ENCODE measurements at places on chromosomes 12 and 14.

DNA sequence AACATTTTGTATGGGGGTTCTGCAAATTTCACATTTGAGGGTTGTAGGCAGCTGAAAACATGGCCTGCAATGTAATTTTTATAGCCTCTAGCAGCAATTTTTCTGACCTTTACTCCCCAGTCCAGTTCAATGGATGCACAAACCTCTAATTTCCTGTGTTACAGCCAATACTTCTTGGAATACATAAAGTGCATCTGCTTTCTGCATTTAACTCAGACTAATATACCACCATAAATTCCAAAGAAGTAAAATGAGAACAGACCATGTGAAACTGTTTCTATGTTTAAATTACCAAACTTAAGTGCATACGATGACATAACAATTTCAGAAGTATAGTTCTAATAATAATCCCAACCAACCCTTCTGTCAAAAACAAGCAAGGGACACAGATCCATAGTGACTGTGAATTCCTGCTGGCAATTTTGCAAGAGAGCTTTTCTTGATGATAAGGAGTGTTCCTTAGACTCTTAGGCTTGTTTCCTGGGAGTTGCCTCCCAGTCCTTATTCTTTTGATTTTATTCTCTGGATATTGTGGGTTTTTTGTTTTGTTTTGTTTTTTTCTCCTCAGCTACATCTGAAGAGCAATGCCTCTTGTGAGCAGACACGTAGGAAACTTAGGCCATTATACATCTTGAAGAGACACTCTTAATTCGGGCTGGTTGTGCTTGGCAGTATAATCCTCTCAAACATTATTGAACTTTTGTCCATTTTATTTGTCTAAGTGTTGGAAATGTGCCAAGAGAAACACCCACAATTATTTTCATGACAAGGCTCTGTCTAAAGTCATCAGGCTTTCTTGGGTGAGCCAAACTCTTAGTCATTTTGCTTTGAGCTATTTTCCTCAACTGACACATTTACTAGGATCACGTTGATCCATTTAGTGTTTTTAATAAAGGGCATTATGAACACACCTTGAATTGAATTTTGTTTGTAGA lies 51.3 kb upstream of the RERGL start:
- peak; percentile 35 for DNase-seq

DNA sequence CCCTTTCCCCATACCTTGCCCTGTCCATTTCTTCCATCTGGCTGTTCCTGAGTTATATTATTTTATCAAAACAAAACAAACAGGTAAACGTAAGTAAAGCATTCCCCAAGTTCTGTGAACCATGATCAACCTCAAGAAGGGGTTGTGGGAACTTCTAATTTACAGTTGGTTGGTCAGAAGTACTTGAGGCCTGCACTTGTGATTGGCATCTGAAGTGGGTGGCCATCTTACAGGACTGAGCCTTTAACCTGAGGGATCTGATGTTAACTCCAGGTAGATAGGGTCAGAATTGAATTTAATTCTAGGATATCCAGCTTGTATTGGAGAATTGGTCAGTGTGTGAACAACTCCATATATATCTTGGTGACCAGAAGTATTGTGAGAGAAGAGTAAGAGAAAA lies 77.0 kb downstream of the DIO2 start:
- DNase-seq = no peak

DNA sequence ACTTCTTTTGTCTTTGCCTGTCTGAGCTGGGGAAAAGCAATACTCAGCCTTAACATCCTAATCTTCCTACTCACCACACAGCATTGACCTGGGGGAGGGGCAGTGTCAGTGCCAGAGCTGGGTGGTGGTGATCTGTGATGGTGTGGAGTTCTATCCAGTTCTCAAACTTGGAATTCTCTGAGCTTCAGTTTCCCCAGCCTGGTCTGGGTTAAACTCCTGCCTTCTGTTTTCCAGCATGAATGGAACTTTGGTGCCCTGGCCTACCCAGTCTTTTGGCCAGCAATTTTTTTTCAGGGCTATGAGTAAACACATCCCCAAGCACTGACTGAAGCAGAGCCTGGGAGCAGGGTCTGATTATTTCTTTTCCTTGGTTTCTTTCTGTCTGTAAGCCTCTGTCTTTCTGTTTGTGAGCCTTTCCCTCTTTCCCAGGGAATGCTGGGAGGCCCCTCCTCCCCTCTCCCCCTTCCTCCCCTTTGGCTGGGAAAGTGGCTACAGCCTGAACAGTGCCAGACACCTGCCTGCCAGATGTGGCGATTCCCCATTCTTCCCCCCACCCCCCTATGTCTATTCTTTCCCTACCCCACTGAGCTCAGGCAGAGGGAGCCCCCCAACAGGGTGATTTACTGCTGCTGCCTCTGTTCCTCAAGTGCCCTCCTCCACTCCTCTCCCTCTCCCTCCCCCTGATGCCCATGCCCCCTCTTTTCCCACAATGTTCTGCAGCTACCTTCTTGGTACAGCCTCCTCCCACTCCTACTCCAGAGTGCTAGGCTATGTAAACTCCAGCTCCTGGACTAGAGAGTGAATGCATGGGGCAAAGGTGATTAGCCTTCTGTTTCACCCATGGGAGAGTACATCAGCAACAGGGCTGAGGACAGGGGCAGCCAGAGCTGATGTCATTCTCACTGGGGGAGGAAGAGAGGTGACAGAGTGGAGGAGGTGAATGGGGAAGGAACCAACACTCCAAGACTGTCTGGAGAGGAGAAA lies 11.1 kb downstream of the GPR84 start:
- DNase-seq = peak; percentile 55

GRCh38 chr12:124856132-124856841 lies 7.4 kb downstream of the SCARB1 start:
- peak; percentile 24 for DNase-seq

DNA sequence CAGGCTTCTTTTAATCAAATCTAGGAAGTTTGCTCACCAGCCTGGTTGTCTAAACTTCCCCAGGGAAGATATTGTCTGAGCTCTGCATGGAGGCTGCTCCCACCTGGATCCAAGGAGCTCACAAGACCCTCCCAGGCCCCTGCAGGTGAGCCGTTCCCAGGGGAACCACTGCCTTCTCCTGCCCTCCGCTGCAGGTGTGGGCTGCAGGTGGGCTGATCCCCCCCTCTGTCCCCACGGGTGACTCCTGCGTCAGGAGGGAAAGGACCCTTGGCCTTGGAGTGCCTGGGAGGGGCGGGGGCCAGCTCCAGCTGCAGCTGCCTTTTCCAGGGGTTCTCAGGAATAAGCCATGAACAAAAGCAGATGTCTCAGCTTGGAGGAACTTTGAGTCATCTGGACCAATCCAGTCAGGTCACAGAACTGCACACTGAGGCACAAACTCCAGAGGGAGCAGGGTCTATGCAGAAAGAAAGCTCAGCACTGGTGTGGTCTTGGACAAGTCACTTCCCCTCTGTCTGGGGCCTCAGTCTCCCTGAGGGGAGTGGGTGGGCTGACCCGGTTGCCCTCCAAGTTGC lies 246.6 kb upstream of the RTL1 start:
- no peak for DNase-seq

- DNase-seq = no peak
Measured at GRCh38 chr14:66244834-66245233, 241.3 kb upstream of the CCDC196 start.

- no peak for DNase-seq
Measured at GRCh38 chr12:25995906-25996305, 37.4 kb downstream of the RASSF8 start.

DNA sequence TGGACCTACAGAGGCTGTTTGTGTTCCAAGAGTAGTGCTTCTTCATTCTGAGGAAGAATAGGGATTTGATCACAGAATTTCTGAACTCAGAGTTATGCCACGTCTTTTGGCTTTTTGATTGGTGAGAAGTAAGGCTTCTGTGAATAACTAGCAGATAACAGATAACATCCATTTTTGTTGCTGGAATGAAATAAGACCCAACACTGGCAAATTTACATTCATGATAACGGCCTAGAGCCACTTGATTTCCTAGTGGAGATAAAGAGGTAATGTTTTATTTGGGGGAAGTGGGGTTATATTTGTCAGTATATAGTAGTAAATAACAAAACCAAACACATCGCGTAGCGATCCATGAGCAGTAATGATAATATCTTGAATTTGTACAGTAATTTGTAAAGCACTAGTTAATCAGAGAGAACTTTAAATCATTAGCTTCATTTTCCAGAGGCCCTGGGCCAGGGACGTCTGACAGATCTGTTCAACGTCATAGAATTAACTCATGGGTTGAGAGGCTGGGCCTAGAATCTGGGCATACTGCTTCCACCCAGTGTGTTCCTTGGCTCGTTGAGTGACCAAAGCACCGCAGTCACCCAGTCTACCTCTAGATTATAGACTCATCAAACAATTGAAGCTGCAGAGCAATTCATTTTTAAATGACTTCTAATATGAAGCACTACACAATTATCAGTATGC lies 79.6 kb downstream of the HMGA2 start:
- DNase-seq = no peak

GRCh38 chr14:92421751-92422150 lies 91.8 kb upstream of the RIN3 start:
- no peak for DNase-seq

DNA sequence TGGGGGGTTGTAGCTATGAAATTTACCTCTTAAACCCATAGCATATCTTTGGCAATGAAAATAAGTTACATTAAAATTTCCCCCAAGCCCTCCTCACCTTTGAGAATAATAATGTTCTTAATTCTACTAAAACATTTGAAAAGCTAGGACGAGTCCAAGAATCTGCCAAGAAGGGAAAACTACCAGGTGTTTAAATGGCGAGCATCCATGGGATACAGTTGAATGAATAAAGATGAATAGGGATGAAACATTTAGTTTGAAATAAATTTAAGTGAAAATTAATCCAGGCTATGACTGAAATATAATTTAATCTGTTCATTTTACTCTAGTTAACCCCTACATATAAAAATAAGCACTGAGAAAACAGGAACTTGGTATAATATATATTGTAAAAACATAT lies 536.7 kb downstream of the FLRT2 start:
- no peak for DNase-seq

DNA sequence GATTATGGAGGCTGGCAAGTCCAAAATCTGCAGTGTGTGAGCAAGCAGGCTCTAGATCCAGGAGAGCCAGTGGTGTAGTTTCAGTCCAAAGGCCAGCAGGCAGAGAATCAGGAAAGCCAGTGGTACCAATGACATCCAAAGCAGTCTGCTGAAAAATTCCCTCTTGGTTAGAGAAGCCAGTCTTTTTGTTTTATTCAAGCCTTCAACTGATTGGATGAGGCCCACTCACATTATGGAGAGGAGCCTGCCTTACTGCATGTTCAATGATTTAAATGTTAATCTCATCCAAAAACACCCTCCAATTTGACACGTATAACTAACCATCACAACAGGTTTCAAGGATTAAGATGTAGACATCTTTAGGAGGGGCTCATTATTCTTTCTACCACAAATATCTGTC lies 49.5 kb upstream of the ZDHHC17 start:
- DNase-seq = no peak

DNA sequence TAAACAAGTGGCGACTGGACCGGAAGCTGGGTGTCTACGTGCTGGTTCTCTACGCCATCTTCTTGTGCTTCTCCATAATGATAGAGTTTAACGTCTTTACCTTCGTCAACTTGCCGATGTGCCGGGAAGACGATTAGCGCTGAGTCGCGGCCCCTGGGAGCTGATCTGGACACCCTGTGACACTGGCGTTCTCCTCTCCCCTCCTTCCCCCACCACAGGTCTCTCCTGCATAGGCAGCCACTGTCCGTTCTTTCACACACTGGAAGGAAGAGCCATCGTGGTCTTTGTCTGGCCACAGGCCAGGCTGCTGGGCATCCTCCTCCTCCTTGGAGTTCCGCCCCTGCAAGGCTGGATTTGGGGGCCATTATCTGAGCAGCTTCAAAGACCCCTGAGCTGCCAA lies 20.1 kb upstream of the RIN3 start:
- DNase-seq = no peak

- no peak for DNase-seq
Measured at GRCh38 chr12:18045446-18045992, 44.5 kb downstream of the RERGL start.

- no peak for DNase-seq
Measured at GRCh38 chr12:116943419-116944372, 32.9 kb downstream of the FBXW8 start.

DNA sequence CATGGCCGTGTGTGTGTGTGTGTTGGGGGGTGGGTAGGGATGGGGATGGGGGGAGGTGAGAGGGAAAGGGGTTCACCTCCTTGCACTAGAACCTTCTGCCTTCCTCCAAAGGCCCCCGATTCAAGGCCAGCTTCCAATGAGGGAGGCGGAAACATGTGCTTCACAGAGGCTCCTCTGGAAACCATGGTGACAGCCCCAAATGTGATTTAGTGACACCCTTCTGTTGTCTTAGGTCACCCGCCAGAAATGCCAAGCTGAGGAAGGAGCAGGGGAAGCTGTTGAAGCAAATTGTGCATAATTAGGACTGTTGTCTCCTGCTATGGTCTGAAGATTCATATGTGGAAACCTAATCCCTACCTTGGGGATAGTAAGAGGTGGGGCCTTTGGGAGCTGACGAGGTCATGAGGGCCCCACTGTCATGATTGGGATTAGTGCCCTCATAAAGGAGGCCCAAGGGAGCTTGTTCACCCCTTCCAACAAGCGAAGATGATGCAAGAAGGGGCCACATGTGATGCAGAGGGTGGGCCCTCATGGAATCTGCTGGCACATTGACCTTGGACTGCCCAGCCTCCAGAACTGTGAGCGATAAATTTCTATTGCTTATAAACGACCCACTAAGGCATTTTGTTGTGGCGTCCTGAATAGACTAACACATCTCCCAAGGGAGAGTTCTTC lies 95.2 kb downstream of the AACS start:
- DNase-seq = no peak

- peak; percentile 58 for DNase-seq
Measured at GRCh38 chr14:51369814-51370213, 129.8 kb downstream of the TMX1 start.

DNA sequence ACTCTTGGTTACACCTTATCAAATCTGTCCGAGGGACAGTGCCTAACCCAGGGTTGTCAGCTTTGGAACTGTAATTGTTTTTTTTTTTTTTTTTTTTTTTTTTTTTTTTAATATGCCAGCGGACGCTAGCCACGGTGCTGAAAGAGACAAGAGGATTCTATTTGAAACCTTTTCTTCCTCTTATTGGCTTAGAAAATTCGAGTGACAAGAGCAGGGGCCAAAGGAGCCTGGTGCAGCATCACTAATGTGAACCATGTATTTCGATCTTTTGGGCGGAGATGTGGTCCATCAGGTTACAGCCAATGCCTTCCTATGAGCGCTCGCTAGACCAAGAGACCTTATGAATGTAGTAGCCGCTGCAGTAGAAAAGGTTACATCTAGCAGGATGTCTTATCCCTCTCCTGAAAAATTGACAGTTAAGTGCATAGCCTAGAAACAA lies 922 bp downstream of the PTPRR start:
- DNase-seq = no peak
